Stimulated activated CD8-positive, alpha-beta memory T cell treated with anti-CD3 and anti-CD28 coated beads, Interleukin-15, amount 100 ng/mL, for 24 hours (primary cell): ENCODE measurements at places on chromosomes 3 and 15.

GRCh38 chr15:90560229-90560776 is 30.6 kb downstream of the CRTC3 start:
- no peak for DNase-seq

GRCh38 chr3:169094204-169094603 is 569.3 kb downstream of the MECOM start:
- DNase-seq: no peak

DNA sequence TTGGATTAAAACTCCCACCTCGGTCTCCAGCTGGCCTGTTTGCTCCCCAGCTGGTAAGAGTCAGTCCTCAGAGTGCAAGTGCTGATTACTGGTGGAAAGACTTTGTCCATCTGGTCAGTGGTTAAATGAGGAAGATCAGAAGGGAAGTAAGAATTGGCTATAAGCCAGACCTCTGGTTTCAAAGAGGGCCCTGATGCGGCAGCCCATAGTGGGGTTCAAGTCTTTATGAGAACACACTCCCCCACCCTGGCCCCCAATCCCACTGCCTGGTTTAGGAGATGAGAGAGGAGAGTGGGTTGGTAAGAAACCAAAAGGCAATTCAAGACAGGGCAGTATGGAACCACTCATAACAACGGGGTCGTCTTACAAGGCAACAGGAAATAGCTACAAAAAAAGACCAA is 65.0 kb downstream of the FRMD4B start:
- DNase-seq: no peak

GRCh38 chr3:106302451-106303221 is 433.8 kb upstream of the CBLB start:
- DNase-seq: no peak

DNA sequence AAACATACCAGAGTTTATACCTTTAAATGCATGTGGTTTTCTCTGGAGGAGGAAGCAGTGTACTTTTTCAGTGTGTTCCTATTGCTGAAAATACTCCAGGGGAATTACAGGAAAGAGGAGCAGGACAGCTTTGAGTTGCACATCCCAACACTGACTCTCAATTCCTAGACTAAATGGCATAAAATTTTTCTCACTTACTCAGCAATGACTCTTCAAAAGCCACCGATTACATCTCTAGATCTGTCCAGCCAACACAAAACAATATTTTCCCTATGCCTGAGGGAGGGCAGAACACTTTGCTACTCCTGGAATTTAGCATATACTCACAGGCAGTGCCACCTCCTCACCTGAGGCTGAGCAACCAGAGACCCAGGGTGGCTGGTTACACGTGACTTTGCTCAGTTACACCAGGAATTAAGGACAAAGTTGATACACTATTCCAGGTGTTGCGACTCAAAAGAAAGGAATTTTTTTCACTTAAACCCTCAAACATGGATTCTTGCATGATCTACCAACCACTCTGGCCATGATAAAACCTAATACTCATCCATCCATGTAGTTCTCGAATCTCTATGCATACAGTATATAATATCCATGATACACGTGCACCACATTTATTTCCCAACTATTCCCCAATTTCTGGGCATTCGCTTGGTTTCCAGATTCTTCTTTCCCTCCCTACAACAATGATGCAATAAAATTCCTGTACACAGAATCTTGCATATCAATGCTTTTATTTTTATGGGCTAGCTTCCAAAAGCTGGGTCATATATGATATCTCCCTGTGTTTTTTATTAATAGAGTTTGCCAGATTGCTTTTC is 194.6 kb downstream of the THRB start:
- DNase-seq: no peak

DNA sequence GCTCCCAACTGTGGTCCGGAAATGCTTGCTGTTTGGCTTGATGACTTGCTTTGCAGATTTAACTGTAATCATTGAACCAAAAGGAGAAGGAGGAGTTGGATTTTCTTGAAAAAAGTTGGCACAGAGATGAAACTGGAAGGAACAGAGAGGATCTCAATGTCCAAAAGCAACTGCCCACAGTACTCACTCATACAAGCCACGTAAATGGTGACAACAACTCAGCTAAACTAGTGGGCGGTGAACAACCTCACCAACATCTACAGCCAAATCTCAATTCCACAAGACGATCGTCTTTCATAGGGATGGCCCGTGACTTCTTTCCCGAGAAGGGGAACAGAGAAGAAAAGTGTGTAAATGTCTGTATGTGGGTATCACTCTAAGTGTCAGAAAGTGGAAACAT is 48.1 kb downstream of the MYO5C start:
- no peak for DNase-seq

- no peak for DNase-seq
Observed at GRCh38 chr3:132628157-132628556, 31.1 kb downstream of the ACKR4 start.

DNA sequence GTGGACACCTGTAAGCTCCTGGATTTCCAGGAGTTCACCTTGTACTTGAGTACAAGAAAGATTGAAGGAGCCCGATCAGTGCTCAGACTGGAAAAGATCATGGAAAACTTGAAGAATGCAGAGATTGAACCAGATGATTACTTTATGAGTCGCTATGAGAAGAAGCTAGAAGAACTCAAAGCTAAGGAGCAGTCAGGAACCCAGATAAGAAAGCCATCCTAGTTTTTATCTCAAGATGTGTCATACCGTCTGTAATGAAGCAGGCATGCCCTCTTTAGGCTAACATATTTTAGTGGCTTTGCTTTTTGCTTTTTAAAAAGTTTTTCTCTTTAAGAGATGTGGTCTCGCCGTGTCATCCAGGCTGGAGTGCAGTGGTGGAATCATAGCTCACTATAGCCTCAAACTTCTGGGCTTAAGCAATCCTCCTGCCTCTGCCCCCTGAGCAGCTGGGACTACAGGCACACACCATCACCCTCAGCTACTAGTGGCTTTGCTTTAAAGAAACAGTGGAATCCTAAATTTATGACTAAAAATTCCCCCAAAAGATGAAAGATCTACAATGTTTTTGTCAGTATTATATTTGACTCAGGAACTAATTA is 28.1 kb downstream of the EXOG start:
- DNase-seq: no peak

GRCh38 chr15:34481370-34481769 is 43.8 kb upstream of the GOLGA8A start:
- DNase-seq: no peak

- no peak for DNase-seq
Observed at GRCh38 chr3:175346573-175347356, 487.6 kb downstream of the NAALADL2 start.

DNA sequence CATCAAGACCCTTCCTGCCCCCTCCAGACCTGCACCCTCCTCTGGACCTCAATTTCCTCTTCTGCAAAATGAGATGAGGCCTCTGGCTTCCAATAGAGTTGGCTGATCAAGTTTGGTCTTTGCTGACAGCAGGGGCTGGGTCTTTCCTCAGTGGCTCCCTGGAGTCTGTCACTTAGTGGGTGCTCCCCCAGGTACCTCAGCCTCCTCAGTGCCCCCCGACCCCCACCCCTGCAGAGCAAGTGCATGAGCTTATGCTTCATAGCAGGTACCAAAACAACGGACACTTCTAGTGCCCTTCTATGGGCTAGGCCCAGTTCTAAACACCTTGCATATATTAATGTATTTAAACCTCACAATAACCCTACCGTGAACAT is 6.9 kb upstream of the PLXND1 start:
- no peak for DNase-seq

- no peak for DNase-seq
Observed at GRCh38 chr15:67076147-67076843, 10.9 kb downstream of the SMAD3 start.

DNA sequence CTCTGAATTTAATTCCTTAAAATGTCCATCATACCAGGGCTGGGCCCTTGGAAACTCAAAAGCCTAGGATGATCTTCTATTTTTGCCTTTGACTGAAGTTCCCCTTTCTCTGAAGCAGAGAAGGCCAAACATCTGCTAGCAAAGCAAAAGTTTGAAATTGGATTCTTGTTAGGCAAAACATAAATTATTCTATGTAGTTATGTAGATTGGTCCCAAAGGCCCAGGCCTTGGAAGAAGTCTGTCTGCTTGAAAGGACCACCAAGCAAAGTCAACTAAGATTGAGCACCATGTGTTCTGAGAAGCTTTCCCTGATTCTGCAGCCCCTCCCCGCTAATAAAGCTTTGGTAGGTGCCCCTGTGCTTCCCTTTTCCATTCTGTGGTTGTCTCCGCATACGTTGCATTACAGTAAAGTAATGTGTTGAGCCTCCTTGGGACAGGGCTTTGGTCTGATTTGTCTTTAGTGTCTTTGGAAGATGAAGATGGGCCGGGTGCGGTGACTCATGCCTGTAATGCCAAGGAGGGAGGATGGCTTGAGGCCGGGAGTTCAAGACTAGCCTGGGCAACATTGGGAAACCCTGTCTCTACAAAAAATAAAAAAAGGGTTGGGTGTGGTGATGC is 56.4 kb downstream of the RPL39L start:
- no peak for DNase-seq

- no peak for DNase-seq
Observed at GRCh38 chr15:75449585-75450306, 1.7 kb downstream of the SIN3A start.

GRCh38 chr3:129379582-129380358 is 48.7 kb downstream of the EFCAB12 start:
- DNase-seq: no peak

DNA sequence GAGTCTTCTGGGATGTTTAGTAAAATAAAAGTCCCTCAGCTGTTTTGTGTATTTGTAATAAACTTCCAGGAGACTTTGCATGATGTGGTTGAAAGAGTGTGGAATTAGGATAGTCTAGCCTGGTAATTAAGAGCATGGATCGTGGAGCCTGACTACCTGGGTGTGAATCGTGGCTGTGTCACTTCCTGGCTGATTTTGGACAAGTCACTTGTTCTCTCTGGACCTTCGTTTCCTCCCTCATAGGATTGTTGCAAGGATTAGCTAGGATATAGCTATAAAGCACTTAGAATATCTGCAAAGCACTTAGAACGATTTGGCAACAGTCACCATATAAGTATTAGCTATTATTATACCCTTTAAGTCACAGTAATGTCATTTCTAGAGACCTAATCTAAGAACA is 40.2 kb downstream of the SLMAP start:
- DNase-seq: no peak

DNA sequence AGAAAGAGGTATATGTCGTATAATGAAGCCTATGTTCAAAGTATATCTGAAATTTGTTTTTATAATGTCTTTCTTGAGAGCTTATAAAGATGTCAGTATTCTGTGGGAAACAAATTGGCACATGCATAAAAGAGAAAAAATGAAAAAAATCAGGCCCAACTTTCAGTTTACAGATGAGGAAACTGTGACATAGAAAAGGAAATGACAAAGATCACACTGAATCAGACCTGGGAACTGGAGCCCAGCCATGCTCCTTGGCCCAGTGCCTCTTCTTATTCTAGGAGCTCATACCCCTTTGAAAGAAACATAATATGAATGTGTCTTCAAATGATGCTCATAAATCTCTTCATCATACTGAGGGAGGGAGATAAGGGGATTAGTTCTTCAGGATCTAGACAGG is 48.4 kb downstream of the TMEM44 start:
- DNase-seq: no peak

DNA sequence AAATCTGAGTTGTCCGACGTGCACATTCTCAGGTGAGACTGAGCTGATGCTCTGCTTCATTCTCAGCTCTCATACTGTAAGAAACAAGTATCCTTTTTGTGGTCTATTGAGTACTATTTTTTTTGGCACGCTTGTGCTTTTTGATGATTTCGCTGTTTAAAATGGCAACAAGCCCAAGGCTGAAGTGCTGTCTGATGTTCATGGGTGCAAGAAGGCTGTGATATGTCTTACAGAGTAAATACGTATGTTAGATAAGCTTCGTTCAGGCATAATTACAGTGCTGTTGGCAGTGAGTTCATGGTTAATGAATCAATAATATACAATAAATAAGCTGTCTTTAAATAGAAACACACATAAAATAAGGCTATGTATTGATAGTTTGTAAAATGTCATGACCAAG is 27.2 kb downstream of the AQR start:
- DNase-seq: no peak

GRCh38 chr3:157660847-157661246 is 157.6 kb upstream of the VEPH1 start:
- DNase-seq: no peak
